ENCODE measurements at places on chromosomes 5 and 9. TPM values are rescaled to one million over a fixed set of nuclear protein-coding genes. Genes with fewer than 3 reads are reported as not detected.

DNA sequence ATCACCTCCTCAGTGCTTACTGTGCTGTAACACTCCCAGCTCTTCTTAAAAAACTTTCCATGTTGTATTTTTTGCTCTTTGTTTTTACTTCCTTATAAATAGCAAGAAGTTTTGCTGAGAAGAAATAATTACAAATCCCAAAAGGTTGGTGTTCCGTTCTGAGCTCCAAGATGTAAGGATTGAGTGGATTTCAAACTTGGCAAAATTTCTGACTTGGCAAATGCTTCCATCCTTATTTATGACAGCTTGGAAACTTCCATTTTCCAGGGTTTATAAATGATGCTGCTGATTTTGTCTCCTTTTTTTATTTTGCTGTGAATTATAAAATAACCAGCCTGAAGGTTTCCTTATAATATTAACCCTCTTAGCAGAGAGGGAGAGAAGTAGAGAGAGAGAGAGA is 151.9 kb downstream of the NTRK2 start:
- H3K36me3 ChIP-seq, result no peaks in the 10 kb centered on the region
- no peaks in the 10 kb centered on the region for H3K27me3 ChIP-seq
- no peaks in the 10 kb centered on the region for H3K4me1 ChIP-seq
- no peak for DNase-seq
- H3K4me3 ChIP-seq, result no peak overlapping the region
- no peak overlapping the region for H3K27ac ChIP-seq

DNA sequence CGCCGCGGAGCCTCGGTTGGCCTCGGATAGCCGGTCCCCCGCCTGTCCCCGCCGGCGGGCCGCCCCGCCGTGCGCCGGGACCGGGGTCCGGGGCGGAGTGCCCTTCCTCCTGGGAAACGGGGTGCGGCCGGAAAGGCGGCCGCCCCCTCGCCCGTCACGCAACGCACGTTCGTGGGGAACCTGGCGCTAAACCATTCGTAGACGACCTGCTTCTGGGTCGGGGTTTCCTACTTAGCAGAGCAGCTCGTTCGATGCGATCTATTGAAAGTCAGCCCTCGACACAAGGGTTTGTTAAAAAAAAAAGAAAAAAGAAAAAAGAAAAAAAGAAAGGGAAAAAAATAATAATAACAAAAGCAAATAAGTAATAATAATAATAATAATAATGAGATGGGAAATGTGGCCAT is 112.8 kb downstream of the GCNT1 start:
- H3K27ac ChIP-seq, result no peak overlapping the region
- DNase-seq, result no peak
- peak overlapping the region; percentile 52 for H3K4me3 ChIP-seq
- peaks cover 26% of the 10 kb centered on the region for H3K27me3 ChIP-seq
- peaks cover 9% of the 10 kb centered on the region for H3K36me3 ChIP-seq

DNA sequence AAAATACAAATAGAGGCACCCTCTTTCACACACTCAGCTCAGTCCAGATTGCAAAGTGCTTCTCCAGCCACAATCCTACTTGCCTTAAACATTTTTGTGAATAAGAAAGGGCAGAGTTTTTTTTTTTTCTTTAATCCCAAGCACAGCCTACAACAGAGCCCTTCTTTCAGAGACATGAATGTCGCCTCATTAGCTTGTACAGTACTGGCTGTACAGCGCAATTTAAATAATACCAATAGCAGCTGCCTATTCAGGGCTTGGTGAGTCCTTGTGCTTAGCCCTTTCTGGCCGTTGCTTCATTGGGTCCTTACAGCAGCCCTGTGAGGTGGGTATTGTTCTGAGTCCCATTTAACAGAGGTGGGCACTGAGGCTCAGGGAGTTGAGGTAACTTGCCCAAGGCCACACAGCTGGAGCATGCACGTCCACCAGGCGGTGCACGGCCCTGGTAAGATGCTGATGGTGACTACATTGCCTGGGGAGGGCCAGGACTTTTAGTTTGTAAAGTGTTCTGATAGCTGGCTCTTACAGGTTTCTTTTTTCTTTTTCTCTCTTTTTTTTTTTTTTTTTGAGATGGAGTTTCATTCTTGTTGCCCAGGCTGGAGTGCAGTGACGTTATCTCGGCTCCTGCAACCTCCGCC is 23.1 kb downstream of the NDST1 start:
- no peak overlapping the region for H3K27ac ChIP-seq
- H3K4me1 ChIP-seq, result no peaks in the 10 kb centered on the region
- H3K4me3 ChIP-seq, result no peak overlapping the region
- no peaks in the 10 kb centered on the region for H3K36me3 ChIP-seq

The PLAC8L1 gene
- total RNA-seq, result 0.47 TPM

The DDX4 gene
- total RNA-seq, result 0.48 TPM

The CNTNAP3 gene
- not detected for total RNA-seq

DNA sequence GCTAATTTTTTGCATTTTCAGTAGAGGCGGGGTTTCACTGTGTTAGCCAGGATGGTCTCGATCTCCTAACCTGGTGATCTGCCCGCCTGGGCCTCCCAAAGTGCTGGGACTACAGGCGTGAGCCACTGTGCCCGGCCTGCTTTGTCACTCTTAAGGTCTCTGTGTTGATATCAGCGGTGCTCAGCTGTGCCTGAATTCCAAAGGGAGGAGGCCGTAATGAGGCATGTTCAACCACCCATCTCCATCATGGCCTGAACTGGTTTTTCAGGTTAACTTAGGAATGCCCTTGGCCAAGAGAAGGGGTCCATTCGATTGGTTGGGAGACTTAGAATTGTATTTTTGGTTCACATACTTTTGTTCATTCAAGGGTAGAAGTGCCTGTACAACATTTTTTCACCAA is 22.0 kb downstream of the HSD17B3 start:
- no peak overlapping the region for H3K27ac ChIP-seq
- no peaks in the 10 kb centered on the region for H3K36me3 ChIP-seq
- H3K4me3 ChIP-seq, result no peak overlapping the region
- no peaks in the 10 kb centered on the region for H3K4me1 ChIP-seq

- no peaks in the 10 kb centered on the region for H3K27me3 ChIP-seq
- peaks cover 5% of the 10 kb centered on the region for H3K36me3 ChIP-seq
- peak overlapping the region; percentile 86 for H3K27ac ChIP-seq
- H3K4me3 ChIP-seq, result peak overlapping the region; percentile 56
- DNase-seq, result no peak
Measured at GRCh38 chr9:105708405-105708804, 14.1 kb downstream of the TMEM38B start.

GRCh38 chr9:129496473-129497004 is 124.4 kb downstream of the C9orf50 start:
- H3K27me3 ChIP-seq, result no peaks in the 10 kb centered on the region
- peaks cover 37% of the 10 kb centered on the region for H3K4me1 ChIP-seq
- DNase-seq, result peak; percentile 72
- H3K36me3 ChIP-seq, result peaks cover 4% of the 10 kb centered on the region

GRCh38 chr9:70962761-70963440 is 158.5 kb downstream of the TRPM3 start:
- no peaks in the 10 kb centered on the region for H3K36me3 ChIP-seq
- DNase-seq, result no peak
- no peak overlapping the region for H3K27ac ChIP-seq

DNA sequence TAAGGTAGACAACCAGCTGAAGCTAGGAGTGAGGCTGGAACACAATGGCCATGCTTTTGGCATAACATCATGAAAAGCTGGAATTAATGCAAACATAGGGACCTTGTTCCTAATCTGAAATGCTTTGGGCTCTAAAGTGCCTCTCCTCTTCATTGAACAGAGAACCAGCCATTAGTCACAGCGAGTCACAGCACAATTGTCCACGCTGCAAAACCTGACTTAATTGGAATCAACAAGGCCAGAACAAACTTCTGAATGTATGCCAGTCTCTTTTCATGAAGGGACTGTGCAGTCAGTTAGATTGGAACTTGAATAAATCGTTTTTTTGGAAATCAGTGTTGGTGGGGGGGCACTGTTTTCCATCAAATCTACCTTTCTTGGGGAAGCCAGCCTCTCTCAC is 96.5 kb downstream of the JAKMIP2 start:
- H3K36me3 ChIP-seq, result no peaks in the 10 kb centered on the region
- H3K4me3 ChIP-seq, result no peak overlapping the region
- H3K27me3 ChIP-seq, result no peaks in the 10 kb centered on the region
- H3K4me1 ChIP-seq, result no peaks in the 10 kb centered on the region

GRCh38 chr5:1129711-1130055 is 17.8 kb upstream of the SLC12A7 start:
- peaks cover 2% of the 10 kb centered on the region for H3K4me1 ChIP-seq
- no peak overlapping the region for H3K27ac ChIP-seq
- H3K4me3 ChIP-seq, result no peak overlapping the region
- no peak for DNase-seq

DNA sequence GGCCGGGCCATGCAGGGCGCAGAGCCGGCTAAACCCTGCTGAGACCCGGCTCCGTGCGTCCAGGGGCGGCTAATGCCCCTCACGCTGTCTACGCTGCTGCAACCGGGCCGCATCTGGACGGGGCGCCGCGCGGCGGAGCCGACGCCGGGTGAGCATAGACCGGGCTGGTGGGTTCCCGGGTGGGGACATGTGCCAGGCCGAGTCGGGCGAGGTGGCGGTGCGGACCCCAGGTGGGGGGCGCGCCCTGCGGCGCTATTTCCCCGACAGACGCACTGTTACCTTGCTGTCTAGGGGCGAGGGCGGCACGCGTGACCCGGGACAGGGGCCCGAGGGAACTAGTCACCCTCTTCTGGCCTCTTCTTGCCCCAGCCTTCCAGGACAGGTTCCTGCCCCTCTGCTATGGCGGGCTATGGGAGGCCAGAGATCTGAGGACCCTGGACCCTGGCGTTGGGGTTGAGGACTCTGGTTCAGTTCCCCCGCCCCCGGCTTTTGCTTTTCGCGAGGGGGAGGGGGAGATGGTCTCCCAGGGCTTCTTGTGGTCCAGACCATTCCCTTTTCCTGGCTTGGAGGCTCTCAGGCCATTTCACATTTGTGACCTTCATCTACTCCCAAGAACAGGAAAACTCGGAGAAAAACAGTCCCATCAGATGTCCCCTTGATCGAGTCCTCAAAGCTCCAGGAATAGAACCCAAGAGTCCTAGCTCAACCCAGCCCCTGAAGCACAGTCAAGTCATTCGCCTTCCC is 536 bp downstream of the SLC27A4 start:
- H3K27ac ChIP-seq, result peak overlapping the region; percentile 91
- no peaks in the 10 kb centered on the region for H3K27me3 ChIP-seq
- DNase-seq, result peak; percentile 24
- peak overlapping the region; percentile 87 for H3K4me3 ChIP-seq
- peaks cover 4% of the 10 kb centered on the region for H3K36me3 ChIP-seq

DNA sequence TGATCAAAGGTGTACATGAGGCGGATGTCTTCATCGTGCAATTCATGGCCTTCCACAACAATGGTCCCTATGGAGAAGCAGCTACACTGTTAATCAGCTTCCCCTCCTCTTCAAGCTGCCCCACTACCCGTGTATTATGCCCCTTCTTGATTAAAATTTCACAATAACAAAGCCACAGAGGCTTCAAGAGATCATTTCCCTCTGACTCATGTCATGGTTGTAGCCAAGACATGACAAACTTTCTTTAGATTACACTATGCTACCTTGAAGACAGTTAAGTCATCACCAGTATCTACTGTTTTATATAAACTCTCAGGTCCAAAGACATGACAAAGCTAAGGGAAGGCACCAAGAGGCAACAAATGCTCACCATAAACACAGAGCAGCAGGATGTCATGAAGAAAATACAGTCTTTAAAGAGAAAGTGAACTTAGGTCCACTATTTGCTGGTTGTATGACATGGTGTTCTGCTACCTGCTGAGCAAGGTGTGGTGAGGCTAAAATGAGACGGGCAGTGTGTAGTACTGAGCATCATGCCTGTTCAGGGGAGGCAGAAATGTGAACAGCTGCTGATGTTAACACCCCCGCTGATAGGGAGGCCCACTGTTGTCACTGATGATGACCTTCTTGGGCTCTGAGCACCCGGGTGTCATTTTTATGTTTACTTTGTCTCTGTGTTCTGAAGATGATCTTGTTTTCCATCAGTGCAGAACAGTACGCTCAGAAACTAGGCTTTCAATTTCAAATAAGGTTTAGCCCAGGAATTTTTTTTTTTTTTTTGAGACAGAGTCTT is 48.3 kb downstream of the IARS1 start:
- H3K4me1 ChIP-seq, result no peaks in the 10 kb centered on the region
- no peak overlapping the region for H3K4me3 ChIP-seq
- no peaks in the 10 kb centered on the region for H3K27me3 ChIP-seq
- no peak overlapping the region for H3K27ac ChIP-seq
- H3K36me3 ChIP-seq, result peaks cover 73% of the 10 kb centered on the region
- no peak for DNase-seq

- H3K4me3 ChIP-seq, result no peak overlapping the region
- peaks cover 25% of the 10 kb centered on the region for H3K4me1 ChIP-seq
- peaks cover 33% of the 10 kb centered on the region for H3K36me3 ChIP-seq
- no peak overlapping the region for H3K27ac ChIP-seq
- no peaks in the 10 kb centered on the region for H3K27me3 ChIP-seq
Measured at GRCh38 chr9:79600466-79600865, 28.7 kb downstream of the TLE4 start.

DNA sequence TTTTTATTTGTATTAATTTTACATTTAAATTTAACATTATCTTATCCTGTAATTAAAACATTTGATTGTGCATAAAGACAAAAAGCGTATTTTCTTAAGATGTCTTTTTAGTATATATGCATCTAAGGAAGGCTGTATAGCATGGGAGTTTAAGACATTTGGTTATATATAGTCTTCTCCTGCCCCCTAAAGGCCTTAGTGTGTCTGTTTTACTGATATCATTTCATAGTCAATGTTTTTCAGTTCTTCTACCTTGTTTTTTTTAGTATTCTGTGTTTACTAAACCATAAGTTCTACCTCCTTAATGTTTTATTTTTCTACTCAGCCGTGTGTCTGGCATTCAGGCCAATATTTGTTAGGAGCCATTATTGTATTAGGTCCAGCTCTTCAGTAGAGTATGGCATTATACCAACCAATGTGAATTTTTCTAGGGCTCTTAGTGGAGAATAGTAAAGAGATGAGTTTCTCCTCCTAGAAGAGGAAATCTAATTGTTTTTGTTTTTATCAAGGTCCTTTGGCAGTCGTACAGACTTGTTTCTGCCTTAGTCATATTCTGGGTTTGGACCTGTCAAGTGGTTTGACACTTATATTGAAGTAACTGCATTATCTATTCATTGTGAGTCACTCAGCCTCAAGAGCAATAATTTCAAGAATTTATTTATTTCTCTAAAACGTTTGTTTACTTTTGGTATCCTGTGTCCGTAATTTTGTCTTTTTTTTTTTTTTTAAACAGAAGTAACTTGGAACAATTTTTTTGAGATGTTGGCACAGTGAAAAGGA is 74.8 kb downstream of the SLF1 start:
- H3K27ac ChIP-seq, result no peak overlapping the region
- H3K4me1 ChIP-seq, result peaks cover 4% of the 10 kb centered on the region
- no peak for DNase-seq
- no peak overlapping the region for H3K4me3 ChIP-seq
- H3K27me3 ChIP-seq, result no peaks in the 10 kb centered on the region
- H3K36me3 ChIP-seq, result peaks cover 10% of the 10 kb centered on the region

- H3K36me3 ChIP-seq, result no peaks in the 10 kb centered on the region
- no peak for DNase-seq
- no peak overlapping the region for H3K27ac ChIP-seq
Measured at GRCh38 chr9:106576232-106576760, 286.7 kb upstream of the ZNF462 start.

- no peaks in the 10 kb centered on the region for H3K36me3 ChIP-seq
- no peaks in the 10 kb centered on the region for H3K27me3 ChIP-seq
- no peak overlapping the region for H3K27ac ChIP-seq
- no peak for DNase-seq
- H3K4me1 ChIP-seq, result peaks cover 3% of the 10 kb centered on the region
- no peak overlapping the region for H3K4me3 ChIP-seq
Measured at GRCh38 chr5:14298126-14298847, 155.1 kb downstream of the TRIO start.

The TNC gene
- not detected for total RNA-seq
